Suprapubic skin (tissue), 4 donors: ENCODE measurements at places on chromosomes 4 and X. TPM values are rescaled to one million over a fixed set of nuclear protein-coding genes. Genes with fewer than 3 reads are reported as not detected.

The TRIM61 gene
- total RNA-seq: not detected

The UGT2A1 gene
- 1.9 TPM for total RNA-seq

The SH3RF1 gene
- total RNA-seq: 15.1 TPM

The SPARCL1 gene
- 103 TPM for total RNA-seq

The USP17L30 gene
- total RNA-seq: not detected
